ENCODE measurements at places on chromosomes 11 and 22. TPM values are rescaled to one million over a fixed set of nuclear protein-coding genes. Genes with fewer than 3 reads are reported as not detected.

PRPF19 gene
- 88.3 TPM for total RNA-seq

GRCh38 chr11:107707807-107708206 is 4.0 kb downstream of the SLN start:
- no peak for DNase-seq

GRCh38 chr11:122215244-122215992 is 99.4 kb upstream of the BLID start:
- DNase-seq = no peak

- no peak for DNase-seq
These were observed 54.3 kb upstream of the FAM181B start for GRCh38 chr11:82787981-82788380.

C11orf98 gene
- total RNA-seq = 89.3 TPM

DNA sequence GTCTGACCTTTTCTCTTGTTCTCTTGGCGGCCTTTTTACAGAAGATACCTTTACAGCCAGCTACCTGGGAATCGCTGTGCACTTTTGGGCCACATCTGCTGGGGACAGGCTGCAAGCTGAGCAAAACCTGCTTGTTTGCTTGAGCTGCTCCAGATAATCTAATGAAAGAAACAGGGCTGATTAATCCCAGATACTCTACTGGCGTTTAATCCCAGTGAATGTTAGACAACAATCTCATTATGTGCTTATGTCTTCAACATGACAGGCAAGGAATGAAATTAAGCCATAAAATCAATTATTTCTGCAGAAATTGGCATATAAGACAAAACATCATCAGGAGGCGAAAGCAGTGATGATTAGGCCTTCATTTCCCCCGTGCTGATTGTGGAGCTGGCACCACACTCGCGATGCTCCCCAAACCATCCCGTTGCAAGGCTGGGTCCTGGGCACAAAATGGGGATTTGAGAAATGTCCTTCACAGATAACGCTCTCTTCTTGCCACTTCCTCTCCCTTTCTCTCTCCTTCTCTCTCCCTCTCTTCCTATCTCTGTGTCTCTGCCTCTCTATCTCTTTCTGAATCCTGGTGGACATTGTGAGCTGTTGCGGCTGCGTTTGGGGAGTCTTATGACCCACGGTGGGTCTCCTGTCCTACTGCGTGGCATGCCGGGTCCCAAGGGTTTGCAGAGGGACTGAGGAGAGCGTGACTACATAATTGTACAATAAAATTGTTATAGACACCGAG is 1053.8 kb downstream of the TBC1D22A start:
- DNase-seq = no peak

GRCh38 chr22:37310815-37311595 is 28.7 kb downstream of the CYTH4 start:
- no peak for DNase-seq

All from foreskin keratinocyte (primary cell).